ELF-1 (cell line): ENCODE measurements at places on chromosomes 7 and 10.
A peak's percentile ranks its signal among the peaks of the same experiment; 100 is the strongest.

DNA sequence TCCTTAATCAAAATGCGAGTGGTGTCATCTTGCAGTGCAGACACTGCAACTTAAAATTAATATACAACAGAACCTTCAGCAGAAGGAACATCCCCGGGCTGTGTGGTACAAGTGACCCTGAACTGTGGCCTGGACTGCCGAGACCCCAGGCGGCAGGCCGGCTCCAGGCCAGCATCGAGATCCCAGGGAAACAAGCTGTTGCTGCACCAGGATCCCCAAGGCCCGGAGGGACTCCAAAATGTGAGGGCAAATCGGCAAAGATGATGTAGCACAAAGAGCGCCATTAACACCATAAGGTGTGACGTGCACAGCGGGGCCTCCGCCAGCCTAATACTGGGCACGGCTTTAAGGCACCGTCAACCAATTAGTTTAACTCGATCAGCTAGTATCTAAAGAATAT lies 73.9 kb downstream of the EBF3 start:
- no peak for DNase-seq

DNA sequence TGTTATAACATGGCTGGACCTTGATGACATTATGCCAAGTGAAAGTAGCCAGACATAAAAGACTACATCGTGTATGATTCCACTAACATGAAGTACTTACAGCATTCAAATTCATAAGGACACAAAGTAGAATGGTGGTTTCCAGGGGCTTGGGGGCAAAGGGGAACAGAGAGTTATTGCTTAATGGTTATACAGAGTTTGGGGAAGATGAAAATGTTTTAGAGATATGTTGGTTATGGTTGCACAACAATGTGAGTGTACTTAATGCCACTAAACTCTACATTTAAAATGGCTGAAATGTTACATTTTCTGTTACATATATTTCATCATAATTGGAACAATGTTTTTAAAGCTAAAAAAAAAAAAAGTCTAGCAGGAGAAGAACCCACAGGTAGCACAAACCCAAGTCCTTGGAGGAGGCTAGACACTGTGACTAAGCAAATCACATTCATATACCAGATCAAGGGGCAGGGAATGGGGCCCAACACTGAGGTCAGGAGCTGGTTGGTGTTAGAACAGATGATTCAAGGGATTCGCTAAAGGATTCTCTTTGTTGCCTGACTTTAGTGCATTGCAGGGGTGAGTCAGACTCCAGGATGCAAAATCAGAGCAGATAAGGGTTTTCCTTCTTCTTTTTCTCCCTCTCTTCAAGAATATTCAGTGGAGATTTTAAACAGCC lies 25.1 kb upstream of the AOAH start:
- no peak for DNase-seq

DNA sequence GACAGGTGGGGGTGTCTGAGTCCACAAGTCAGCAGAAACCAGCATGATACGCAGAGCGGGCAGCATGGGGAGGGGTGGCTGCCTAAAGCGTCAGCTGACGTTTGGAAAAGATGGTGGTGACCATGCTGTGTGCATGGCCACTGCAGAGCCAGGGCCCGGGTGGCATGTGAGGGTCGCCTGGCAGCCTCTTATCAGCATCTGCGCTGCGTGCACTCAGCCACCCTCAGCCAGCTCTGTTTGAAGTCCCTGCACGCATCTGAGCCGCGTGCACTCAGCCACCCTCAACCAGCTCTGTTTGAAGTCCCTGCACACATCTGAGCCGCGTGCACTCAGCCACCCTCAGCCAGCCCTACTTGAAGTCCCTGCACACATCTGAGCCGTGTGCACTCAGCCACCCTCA lies 61.5 kb downstream of the WDR37 start:
- no peak for DNase-seq

- peak; percentile 56 for DNase-seq
Measured at GRCh38 chr10:97185326-97186058, at the start of gene SLIT1. Gene SLIT1 (minus strand): TSS chr10:97185959. CDS start chr10:97185674, 285 bp downstream.

- no peak for DNase-seq
Measured at GRCh38 chr10:50453940-50454339, 169.8 kb downstream of the SGMS1 start.

DNA sequence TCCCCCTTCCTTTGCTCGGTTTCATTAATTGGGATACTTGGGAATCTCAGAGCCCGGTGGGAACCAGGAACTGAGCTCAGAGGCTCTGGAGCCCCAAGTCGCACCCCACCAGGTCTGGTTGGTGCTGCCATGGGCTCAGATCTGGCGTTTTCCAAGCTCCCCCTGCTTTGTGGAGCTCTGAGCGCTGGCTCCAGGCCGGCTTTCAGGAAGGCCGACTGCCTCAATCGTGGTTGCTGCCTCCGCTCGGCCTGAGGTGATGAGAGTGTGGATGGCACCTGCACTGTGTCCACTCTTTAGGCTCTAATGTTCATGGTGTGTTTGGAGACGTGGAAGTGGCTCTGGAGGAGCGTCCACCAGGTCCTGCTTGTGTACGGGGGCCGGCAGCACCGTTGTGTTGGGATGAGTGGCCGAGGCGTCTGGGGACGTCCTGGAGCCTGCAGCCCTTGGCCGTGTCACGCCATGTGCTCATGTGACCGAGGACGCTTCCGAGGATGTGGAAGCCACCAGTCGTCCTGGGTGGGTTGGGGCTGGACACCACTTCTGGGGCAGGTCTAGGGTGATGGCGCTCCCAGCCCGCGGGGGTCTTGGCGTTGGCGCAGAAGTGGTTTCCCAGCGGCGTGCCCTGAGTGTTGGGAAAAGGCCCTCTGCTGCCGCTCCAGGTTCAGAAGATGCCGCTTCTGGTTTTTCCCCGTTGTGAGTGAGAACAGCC lies 8.2 kb downstream of the INPP5A start:
- DNase-seq = no peak

DNA sequence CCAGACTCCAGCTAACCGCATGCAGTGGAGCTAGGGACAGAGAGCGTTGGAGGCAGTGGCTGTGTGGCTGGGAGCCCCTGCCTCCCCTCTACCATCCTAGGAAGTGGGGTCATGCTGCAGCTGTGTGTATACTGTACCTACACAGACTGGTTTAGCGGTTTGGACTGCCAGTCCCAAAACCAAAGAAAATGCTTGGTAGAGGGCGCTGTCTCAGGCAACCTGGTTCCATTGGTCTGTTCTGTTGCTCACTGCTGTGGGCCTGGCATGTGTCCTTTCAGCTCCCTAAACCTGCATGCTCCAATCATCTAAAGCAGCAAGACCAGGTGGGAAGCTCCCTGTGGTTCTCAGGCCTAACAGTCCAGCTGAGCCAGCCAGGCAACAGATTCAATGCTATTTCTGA lies 4.5 kb downstream of the RBP4 start:
- peak; percentile 45 for DNase-seq

GRCh38 chr7:45982907-45983719 lies 62.0 kb upstream of the IGFBP3 start:
- no peak for DNase-seq

DNA sequence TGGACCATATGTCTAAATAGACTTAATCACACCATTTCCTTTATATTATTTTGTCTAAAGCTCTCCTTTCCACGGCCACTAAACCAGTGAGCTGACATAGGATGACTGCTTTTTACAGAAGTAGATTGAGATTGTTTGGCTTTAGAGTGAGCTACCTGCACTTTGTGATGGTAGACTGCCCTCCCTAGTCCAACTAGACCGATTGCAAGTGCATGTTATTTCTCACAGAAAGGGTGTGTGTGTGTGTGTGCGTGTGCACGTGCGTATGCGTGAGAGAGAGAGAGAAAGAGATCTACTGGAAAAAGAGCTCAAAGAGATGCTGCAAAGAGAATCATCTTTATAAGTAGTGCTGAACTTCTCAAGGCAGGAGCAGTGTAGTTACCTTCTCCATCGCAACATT lies 60.7 kb downstream of the VCL start:
- no peak for DNase-seq

GRCh38 chr7:18450019-18450418 lies 45.5 kb upstream of the HDAC9 start:
- no peak for DNase-seq

DNA sequence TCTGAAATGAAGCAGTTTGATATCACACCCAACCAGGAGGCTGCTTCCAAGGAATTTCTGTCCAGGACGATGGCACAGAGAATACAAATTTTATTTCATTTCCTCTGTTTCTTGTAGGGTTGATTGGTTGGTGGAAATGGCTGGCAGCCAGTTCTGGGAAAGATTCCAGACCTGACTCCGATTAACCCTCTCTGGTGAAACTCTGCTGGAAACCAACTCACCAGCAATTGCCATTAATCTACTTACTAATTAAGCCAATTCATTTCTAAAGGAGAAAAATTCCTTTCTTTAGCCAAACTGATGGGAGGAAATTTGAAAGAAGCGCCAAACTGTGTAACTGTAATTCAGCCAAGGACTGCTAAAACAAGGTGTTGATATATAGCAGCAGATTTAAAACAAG lies 10.7 kb downstream of the PTF1A start:
- no peak for DNase-seq

DNA sequence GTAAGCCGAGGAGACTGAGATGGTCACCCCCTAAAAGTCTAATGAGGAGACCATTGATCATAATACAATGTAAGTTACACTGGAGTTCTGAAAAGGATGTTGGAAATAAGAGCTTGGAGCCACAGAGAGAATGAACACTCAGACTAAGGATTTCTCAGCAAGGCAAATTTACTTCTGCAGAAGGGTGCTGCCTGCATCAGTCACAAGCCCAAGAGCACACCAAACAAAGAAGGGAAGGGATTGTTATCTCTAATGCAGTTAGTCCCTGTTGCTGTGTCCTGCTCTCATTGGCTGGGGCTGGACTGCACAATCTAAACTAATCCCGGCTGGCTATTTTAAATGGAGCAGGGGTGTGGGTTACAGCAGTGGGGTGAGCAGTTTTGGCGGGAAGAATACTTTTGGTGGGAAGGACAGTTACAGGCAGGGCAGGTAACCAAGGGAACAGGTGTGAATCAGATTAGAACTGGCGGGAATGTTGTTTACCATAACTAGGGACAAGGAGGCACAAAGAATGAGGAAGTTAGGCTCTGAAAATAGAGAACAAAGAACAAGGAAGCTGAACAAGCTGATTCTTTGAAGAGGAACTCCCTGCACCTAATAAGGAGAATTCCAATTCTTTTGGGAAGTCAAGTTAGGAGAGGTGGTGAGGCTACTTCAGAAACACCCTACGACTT lies 30.3 kb upstream of the TRIM24 start:
- DNase-seq = peak; percentile 14

DNA sequence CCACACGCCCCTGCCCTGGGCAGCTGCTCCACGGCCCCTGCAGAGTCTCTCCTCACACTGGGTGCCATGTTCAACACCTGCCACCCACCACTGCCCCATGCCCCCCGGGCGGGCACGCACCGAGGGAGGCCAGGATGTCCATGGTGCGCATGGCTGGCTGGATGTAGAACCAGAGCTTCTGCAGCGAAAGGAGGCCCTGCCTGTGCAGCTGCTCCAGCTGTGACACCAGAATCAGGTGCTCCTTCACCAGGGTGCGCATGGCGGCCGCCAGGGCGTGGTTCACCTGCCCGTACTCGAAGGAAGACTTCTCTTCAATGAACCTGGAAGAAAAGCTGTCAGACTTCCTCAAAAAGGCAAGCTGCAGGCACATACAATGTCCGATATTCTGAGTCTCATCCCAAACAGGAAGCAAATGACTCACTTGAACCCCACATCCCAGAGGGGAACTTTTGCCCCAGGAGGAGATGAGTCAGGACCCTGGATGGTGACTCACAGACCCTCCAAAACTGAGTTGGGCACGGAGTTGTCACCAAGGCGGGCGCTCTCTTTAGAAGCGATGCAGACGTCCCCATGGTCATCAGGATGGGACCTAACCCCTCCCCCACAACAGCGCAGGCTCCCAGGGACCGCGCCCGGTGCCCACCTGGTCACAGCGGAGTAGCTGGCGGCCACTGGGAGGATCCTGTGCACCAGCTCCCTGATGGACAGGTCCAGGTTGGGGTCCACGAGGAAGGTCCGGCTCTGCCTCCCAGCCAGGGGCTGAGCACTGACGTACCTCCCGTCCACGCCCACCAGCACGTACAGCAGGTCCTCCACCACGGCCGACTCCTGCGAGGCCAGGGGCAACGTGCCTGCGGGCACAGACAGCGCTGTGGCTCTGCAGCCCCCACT lies 15.5 kb downstream of the TUBGCP2 start:
- no peak for DNase-seq

- DNase-seq = no peak
Measured at GRCh38 chr10:122852261-122852660, 6.6 kb upstream of the CUZD1 start.

DNA sequence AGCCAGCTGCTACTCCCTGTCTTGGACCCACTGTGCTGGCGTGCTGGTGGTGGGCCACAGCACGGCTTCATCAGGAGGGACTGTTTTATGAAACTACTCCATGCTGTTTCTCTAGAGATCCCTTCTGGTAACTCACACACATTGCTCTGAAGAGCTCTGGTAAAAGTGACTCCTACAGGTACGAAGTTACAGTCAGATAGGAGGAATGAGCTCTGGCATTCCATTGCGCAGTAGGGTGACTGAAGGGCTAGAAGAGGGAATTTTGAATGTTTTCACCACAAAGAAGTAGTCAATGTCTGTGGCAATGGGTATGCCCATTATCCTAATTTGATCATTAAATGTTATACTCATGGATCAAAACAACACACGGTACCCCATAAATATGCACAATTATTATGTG lies 609 bp downstream of the MAT1A start:
- no peak for DNase-seq
